Astrocyte (in vitro differentiated cells and primary cell): ENCODE measurements at places on chromosomes 2 and 18.

DNA sequence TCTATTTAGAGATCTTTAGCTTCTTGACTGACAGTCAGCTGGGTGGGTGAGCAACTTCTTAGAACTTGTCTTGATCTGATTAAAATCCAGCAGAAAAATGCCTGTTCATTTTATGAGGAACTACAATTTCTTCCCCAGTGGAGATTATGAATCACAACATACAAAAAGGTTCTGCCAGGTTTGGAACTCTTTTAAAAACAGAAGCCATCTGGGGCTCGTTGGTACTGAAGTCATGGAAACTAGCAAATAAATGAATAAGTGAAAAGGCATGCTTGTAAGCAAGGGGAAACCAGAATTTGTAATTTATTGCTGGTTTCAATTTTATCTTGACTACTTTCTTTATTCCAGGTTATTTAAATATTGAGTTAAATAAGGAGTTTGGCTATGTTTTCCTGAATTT is 767.4 kb downstream of the MBD2 start:
- DNase-seq: peak; percentile 9
- no peak overlapping the region for H3K27ac ChIP-seq
- H3K4me1 ChIP-seq: no peaks in the 10 kb centered on the region

DNA sequence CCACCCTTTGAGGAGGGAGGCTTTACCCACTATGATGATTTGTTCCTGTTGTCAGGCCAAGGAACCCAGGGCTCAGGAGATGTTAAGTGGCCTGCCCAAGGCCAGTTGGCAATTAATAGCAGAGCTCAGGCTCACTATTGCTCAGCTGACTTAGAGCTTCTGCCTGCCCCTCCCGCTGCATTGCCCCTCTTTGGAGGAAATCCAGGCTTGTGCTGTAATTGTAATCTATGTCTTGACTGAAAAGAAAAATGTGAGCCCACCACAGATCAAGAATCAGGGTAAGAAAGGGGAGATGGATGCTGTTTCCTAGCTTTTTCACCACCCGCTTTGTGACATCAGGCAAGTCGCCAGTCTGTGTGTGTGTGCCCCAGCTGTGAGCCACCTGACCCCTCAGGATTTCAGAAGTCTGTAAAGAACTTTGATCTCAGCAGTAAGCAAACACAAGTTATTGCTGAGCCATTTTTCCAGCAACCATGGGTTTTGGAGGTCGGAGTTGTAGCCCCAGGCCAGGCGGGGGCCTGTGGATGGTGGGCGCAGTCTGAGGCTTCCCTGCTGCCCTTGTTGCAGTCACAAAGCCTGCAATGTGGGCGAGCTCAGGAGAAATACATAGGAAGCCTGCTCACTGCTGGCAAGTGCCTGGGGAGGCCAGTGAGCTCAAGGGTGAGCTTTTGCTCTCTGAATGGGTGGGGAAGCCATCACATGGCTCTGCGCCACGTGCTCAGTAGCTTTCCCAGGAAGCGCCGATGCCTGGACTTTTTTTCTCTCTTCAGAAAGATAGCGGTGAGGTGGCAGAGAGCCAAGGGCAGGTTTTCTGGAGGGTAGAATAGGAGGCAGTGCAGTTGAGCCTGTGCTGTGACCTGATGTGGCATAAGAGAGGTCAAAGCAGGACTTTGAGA is 6.1 kb downstream of the CABLES1 start:
- H3K27ac ChIP-seq: no peak overlapping the region
- peaks cover 25% of the 10 kb centered on the region for H3K4me1 ChIP-seq
- no peaks in the 10 kb centered on the region for H3K36me3 ChIP-seq

DNA sequence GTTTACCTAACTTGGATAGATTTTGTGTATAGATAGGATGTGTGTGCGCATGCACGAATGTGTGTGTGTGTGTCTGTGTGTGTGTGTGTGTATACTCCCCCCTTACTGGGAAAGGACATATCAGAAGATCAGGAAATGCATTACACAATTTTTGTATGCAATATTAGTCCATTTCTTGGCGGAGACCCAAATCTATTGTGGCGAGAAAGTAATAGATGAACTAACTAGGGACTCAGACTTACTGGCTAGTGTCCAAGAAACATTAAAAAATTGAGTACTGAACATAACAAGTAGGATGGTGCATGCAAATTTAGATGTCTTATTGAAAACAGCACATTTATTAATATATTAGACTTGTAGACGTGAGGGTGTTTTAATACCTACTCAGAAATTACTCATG is 1036.5 kb upstream of the FANCL start:
- H3K27me3 ChIP-seq: no peaks in the 10 kb centered on the region
- H3K36me3 ChIP-seq: no peaks in the 10 kb centered on the region
- H3K27ac ChIP-seq: no peak overlapping the region

GRCh38 chr2:100422320-100423055 is 5.0 kb upstream of the CHST10 start:
- no peaks in the 10 kb centered on the region for H3K36me3 ChIP-seq
- peak; percentile 10 for DNase-seq
- no peaks in the 10 kb centered on the region for H3K4me1 ChIP-seq
- H3K4me3 ChIP-seq: no peak overlapping the region
- no peaks in the 10 kb centered on the region for H3K27me3 ChIP-seq

GRCh38 chr2:185825557-185825956 is 87.0 kb downstream of the FSIP2 start:
- H3K36me3 ChIP-seq: no peaks in the 10 kb centered on the region
- H3K4me1 ChIP-seq: no peaks in the 10 kb centered on the region
- no peak overlapping the region for H3K4me3 ChIP-seq
- DNase-seq: no peak
- no peak overlapping the region for H3K27ac ChIP-seq
- H3K27me3 ChIP-seq: no peaks in the 10 kb centered on the region

DNA sequence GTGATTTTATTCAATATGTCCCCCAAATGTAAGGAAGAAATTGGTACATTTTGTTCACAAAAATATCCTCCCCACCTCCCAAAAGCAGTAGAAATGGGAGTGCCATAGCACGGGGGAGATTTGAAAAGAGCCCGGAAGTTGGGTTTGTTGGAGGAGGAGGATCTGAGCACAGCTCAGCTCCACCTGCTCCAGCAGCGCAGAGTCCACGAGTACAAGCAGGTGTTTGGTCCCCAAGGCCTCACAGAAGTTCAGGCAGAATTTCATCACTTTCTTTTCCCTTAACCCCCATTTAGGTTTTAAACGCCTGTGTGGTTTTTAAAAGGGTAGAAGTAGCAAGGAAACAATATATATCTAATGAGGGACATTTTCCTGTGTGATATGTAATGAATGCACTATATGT is 56.0 kb downstream of the TRAPPC12 start:
- H3K4me3 ChIP-seq: no peak overlapping the region
- no peaks in the 10 kb centered on the region for H3K27me3 ChIP-seq
- peaks cover 7% of the 10 kb centered on the region for H3K36me3 ChIP-seq
- H3K27ac ChIP-seq: no peak overlapping the region
- no peaks in the 10 kb centered on the region for H3K4me1 ChIP-seq
- DNase-seq: no peak

DNA sequence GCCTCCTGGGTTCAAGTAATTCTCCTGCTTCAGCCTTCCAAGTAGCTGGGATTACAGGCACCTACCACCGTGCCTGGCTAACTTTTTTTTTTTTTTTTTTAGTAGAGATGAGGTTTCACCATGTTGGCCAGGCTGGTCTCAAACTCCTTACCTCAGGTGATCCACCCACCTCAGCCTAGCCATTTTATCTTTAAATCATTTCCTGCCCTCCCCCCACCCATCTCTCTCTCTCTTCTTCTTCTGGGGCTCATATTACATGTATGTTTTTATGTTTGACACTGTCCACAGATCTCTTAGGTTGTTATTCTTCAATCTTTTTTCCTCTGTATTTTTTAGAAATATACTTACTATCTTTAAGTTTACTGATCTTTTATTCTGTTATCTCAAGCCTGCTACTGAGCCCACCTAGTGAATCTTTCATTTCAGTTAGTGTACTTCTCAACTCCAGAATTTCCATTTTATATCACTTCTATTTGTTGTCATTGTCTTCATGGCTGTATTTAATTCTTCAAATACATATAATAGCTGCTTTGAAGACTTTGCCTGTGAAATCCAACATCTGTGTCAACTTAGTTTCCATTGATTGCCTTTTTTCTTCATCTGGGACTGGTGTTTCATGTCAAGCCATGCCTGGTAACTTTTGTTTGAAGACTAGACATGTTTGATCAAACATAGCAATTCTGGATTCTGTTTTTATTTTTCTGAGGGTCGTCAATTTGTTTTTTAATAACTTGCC is 16.2 kb downstream of the PLB1 start:
- H3K36me3 ChIP-seq: no peaks in the 10 kb centered on the region
- H3K4me1 ChIP-seq: no peaks in the 10 kb centered on the region
- H3K4me3 ChIP-seq: no peak overlapping the region
- no peak for DNase-seq
- H3K27ac ChIP-seq: no peak overlapping the region

GRCh38 chr2:233179848-233180366 is 71.6 kb upstream of the ATG16L1 start:
- H3K4me3 ChIP-seq: no peak overlapping the region
- no peak overlapping the region for H3K27ac ChIP-seq
- no peak for DNase-seq
- H3K27me3 ChIP-seq: peaks cover 8% of the 10 kb centered on the region
- H3K36me3 ChIP-seq: no peaks in the 10 kb centered on the region

DNA sequence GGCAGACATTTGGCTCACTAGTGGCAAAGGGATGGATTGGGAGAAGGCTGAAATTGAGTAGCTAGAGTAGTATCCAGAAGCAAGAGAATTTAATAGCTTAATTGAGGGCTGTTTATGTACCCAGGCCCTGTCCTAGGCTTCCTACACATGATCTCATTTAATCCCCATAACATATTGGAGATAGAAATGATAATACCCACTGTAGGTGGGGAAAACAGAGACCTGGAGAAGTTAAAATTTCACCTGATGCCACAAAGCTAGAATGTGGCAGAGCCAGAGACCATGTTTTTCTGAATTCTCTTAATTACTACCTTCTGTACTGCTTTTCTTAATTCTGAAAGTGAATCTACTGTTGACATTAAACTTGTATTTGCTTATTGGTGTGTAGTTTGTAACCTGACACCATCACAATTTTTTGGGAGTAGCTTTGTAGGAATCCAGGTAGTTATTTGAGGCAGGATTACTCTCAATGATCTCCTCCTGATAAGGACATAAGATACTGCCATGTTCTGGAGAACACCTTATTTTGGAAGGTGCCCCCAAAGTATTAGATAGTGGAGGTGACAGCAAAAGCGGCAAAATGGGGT is 42.2 kb downstream of the RAB10 start:
- H3K4me3 ChIP-seq: no peak overlapping the region
- no peak overlapping the region for H3K27ac ChIP-seq
- DNase-seq: no peak
- H3K27me3 ChIP-seq: no peaks in the 10 kb centered on the region
- H3K4me1 ChIP-seq: no peaks in the 10 kb centered on the region

- DNase-seq: no peak
- no peak overlapping the region for H3K27ac ChIP-seq
- H3K36me3 ChIP-seq: no peaks in the 10 kb centered on the region
- H3K4me3 ChIP-seq: no peak overlapping the region
- H3K27me3 ChIP-seq: no peaks in the 10 kb centered on the region
- no peaks in the 10 kb centered on the region for H3K4me1 ChIP-seq
These were observed 134.4 kb upstream of the LTBP1 start for GRCh38 chr2:32812316-32812715.

DNA sequence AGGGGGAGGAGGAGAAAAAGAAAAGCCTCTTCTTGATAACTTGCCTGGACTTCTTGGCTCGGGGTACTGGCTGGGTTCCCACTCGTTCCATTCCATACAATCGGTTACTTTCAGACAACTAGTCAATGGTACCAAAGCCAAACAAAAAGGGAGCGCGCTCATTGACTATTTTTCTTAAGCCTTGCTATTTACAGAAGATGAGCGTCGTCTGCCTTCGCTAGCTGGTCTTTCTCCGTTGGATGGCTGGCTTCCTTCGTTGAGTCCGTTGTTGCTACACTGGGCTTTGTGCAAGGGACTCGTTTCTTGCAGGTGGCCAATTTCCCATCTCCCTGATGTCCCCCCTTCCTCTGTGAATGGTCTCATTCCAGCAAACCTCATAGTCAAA is 260.4 kb downstream of the ZNF516 start:
- no peaks in the 10 kb centered on the region for H3K36me3 ChIP-seq
- peak; percentile 2 for DNase-seq
- no peak overlapping the region for H3K4me3 ChIP-seq
- H3K27ac ChIP-seq: no peak overlapping the region

DNA sequence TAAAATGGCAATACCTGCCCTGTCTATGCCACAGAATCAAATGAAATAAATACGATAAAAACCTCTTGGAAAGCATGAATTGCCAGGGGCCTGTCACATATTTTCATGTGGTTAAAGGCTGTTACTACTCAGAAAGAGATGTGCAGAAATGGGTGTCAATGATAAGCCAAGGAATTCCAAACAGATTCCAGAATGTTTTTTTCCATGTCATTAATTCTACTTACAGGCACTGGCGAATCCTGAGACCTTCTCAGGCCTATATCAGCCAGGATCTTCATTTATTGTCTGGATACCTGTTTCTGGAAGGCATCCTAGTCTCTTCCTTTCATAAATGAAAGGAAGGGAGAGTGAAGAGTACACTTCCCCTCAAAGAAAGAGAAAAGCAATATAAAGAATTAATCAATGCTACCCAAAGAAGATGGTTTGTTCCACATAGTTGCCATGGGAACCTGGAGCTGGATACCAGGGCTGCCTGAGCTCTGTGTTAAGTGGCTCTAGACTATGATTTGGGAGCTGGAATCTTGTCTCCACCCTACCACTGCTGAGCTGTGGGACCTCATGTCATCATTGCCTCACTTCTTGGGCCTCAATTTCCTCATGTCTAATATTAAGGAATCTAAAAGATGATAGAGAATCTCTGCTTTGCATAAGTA is 335.1 kb upstream of the SKOR2 start:
- H3K27ac ChIP-seq: no peak overlapping the region
- H3K4me1 ChIP-seq: no peaks in the 10 kb centered on the region
- H3K36me3 ChIP-seq: no peaks in the 10 kb centered on the region
- no peak for DNase-seq

DNA sequence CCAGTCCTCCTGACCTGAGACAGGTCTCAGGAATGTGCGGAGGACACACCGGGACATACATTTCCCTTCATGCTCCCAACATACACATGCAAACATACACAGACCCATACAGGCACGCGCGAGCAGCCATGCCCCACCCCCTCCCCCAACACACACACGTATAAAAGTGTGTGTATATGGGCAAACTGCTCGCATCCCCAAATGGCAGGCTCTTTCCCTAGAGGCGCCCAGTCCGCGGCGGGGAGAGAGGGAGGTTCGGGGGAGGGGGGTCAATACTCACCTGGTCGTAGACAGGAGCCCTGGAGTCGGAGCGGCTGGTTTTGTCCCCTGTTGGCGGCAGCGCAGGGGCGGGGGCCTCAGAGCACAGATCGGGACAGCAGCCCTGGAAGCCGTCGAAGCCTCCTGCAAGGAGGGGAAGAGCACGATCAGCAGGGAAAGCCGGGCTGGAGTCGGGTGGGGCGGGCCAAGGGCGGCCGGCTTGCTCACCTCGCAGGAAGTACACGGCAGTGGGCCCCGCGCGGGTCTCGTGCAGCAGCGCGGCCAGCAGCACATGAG is 682 bp downstream of the DUSP2 start:
- peaks cover 43% of the 10 kb centered on the region for H3K4me1 ChIP-seq
- no peaks in the 10 kb centered on the region for H3K36me3 ChIP-seq
- DNase-seq: no peak
- no peak overlapping the region for H3K27ac ChIP-seq
- H3K27me3 ChIP-seq: no peaks in the 10 kb centered on the region
